ENCODE measurements at places on chromosomes 6 and 20.

- no peak for DNase-seq
Measured at GRCh38 chr6:27209659-27210269, 37.7 kb upstream of the PRSS16 start.

GRCh38 chr6:136788069-136788902, 4.0 kb downstream of the MAP3K5 start:
- no peak for DNase-seq

GRCh38 chr6:1885576-1886011, 275.9 kb downstream of the FOXC1 start:
- no peak for DNase-seq

- no peak for DNase-seq
Measured at GRCh38 chr6:70221025-70221714, 81.7 kb downstream of the COL9A1 start.

DNA sequence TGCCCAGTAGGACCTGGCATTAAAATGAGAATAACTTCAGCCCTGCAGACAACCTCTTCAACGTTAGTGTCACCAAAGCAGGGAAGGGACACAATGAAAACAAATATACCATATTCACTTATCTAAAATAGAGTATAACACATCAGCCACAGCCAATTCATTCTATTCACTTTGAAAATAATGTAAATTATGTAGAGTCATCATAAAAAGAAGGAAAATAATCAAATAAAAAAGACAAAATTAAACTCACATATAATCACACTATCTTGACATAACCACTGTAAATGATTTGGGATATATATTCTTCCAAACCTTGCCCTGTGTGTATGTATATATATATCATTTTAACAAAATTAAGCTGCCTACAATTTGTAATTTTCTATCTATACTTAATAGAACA, 78.1 kb upstream of the HEY2 start:
- no peak for DNase-seq

GRCh38 chr6:134550604-134551003, 232.7 kb upstream of the SGK1 start:
- no peak for DNase-seq

GRCh38 chr6:123551939-123552707, 84.6 kb downstream of the TRDN start:
- no peak for DNase-seq

DNA sequence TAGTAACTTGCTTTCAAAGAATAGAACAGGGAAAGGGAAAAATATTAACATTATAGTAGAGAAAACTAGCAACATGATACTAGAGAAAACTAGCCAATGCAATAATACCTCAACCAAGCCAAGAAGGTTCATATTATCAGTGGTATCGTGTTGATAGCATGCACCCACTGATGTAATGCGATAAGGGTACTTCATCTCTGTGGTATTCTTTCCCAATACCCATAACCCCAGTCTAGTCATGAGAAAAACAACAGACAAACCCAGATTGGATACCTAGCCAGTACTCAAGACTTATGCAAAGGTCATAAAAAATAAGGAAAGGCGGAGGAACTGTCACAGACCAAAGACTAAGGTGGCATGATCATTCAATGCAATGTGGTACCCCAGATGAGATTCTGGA, 21.0 kb downstream of the BLOC1S5 start:
- DNase-seq = no peak

GRCh38 chr20:9829835-9830234, 9.0 kb downstream of the PAK5 start:
- no peak for DNase-seq

DNA sequence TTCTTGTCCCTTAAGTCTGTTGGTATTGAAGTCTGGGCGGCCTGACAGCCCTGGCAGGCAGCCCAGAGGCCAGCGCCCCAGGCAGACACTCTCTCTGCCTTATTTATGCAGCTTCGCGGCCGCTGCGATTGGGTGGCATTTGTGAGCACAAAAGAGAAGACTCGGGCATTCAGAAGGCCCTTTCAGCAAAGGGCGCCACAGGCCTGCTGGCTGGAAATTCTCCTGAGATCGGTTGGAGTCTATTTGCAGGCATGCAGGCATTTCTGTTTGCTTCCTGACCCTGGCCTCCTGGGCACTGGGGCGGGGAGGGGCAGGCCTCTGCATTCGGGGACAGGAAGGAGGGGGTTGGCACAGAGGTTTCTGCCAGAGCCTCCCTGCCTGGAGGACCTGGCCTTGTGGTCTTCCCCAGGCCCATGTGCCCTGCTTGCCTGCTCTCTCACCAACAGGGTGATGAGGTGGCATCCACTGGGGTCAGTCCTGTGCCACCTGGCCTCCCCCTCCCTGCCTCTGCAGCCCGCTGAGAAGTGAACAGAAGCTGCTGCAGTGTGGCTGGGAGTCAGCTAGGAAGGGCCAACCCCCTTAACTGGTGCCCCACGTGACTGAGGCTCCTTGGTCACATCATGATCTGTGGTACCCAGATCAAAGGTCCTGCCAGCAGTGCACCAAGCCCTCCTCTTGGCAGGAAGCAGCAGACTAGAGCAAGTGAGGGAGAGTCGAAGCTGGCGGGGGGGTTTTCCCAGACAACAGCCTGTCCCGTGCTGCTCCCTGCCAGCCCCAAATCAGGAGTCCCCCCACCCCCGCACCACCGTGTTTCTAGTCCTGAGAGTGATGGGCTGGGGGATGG, 16.6 kb upstream of the CCDC167 start:
- no peak for DNase-seq

DNA sequence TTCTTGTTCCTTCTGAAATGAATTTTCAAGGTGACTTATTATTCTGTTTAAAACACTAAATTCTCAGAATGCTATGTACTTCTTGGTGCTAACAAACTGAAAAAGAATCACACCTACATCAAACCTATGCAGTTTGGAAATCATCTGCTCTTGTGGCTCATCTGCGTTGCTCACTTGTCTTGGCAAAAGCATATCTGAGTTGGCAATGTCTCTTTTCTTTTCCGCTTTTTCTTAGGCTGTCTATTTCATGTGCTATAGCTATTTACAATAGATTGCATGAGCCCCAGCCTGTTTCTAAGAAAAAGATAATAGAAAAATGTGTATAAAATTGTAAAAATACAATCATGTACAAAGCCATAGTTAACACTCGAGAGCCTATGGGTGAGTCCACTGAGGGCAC, 348.9 kb upstream of the AGPAT4 start:
- DNase-seq = no peak

DNA sequence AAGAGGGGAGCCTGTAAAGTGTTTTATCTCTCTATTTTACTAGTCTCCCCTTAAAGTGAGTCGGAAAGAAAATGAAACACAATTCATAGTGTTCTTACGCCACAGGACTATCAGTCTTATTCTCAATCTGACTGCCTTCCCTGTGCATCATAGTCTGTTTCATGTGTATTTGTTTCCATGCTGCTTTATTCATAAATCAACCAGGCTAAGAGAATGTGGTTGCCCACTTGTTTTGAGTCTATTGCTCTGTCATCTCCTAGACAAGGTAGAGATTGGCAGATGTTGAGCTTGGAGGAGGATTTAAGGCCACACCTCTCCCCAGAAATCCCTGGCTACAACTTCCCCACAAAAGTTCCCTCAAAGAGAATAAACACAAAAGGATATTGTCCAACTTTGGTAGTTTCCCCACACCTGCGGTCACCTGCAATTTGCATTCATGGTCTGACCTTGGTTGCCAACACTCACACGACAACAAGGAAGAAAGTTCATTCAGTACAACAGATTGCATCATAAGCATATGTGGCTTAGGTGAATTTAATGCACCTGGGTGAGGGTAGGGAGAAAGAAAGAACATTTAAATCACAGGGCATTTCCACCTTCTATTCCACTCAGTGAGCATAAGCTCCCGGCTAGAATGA, 167.1 kb upstream of the FBXL4 start:
- no peak for DNase-seq

- DNase-seq = no peak
Measured at GRCh38 chr6:34959224-34959623, 70.2 kb downstream of the ANKS1A start.

GRCh38 chr6:137206577-137206976, 12.6 kb downstream of the IFNGR1 start:
- DNase-seq = no peak

GRCh38 chr6:106084106-106084988, 1.8 kb upstream of the PRDM1 start:
- DNase-seq = no peak

- no peak for DNase-seq
Measured at GRCh38 chr6:165881806-165882205, 218.8 kb upstream of the PDE10A start.

- no peak for DNase-seq
Measured at GRCh38 chr6:151763938-151764680, 43.4 kb upstream of the ESR1 start.

GRCh38 chr6:112054555-112055190, 769 bp downstream of the CCN6 start:
- no peak for DNase-seq

DNA sequence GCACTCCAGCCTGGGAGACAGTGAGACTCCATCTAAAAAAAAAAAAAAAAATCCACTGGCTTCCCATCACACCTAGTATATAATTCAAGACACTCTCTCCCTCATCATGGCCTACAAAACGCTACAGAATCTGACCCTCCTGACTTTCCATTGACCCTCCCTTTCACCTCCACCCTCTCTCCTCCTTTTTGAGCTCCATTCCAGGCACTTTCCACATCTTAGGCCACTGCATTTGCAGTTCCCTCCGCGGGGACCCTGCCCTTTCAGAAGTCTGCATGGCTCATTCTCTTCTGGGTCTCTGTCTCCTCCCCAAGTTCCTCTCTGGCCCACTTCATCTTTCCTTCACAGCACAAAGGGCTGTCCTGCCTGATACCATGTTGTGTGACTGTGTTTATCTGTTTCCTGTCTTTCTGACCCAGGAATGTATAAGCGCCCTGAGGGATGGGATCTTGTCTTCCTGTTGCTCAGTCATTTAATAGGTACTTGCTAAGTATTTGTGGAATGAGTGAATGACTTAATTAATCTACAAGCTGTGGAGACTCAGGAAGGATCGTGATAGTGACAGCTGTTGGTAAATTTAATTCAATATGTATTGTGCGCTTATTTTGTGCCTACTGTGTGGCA, 35.2 kb downstream of the NCR2 start:
- no peak for DNase-seq

- no peak for DNase-seq
Measured at GRCh38 chr6:79208816-79209215, 25.7 kb downstream of the HMGN3 start.

- DNase-seq = no peak
Measured at GRCh38 chr6:168865-169455, 123.3 kb upstream of the DUSP22 start.
